ENCODE measurements at places on chromosomes 3 and 15. TPM values are rescaled to one million over a fixed set of nuclear protein-coding genes. Genes with fewer than 3 reads are reported as not detected.

Gene FETUB
- not detected for total RNA-seq

Gene CFAP92
- not detected for total RNA-seq

Gene C3orf85
- total RNA-seq, result not detected

Gene ADAMTSL3
- 10.5 TPM for total RNA-seq

Gene GATM
- 35.6 TPM for total RNA-seq

Gene CCDC13
- total RNA-seq, result 0.24 TPM

Gene SYNPR
- not detected for total RNA-seq

Gene GOLGA8S
- 0.16 TPM for total RNA-seq

Gene NOX5
- total RNA-seq, result not detected

DNA sequence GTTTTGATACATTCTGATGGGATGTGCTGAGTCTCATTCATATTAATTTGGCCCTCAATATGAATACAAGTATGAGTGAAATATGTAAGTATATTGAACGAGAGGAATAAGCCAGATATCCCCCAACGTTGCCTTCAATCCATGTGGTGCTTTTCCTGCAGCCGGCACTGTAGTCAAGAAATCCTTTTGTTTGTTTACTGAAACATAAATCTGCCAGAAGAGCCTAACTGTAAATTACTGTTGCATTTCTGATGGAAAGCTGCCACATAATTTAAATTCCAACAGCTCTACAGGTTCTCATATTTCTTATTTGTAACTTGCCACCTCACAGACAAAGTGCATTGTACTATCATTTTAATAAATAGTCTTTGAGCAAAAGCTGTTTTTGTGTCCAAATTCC lies 314.0 kb downstream of the KBTBD8 start:
- DNase-seq, result no peak

DNA sequence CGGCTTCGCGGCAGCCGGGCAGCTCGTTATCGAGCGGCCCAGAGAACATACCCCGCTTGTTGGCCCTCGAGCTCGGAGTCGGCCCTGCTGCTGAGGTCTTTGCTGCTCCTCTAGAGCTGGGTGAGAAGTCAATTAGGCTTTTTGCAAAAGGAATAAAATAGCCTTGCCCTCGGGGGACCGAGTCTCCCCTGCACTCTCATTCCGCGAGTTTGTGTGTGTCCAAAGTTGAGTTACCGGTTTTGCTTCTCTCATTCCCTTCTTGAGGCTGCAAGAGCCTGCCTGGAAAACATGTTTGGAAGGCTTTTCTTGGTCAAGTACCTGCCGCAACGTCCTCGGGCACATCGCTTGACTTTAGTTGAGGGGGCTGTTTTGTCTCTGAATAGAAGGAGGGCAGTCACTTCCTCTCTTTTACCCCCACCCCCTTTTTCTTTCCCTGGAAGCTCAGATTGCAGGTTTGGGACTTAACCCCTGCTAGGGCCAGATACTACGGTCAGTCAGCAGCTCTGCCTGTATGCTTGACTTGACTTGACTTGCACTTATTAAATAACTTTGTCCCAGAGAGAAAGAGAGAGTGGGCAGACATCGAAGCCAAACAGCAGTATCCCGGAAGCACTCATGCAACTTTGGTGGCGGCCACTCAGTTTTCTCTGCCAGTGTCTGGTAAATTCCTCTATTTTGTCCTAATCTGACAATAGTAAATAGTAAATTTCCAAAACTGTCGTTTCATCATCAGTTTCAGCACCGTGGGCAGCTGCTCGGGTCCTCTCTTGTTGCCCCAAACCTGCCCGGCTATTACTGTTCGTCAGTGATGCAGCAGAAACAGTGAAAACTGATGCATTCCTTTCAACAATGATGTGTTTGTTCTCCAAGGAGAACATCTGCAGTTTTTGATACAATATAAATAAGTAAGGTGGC lies 609 bp downstream of the RNF13 start:
- peak; percentile 40 for DNase-seq

- no peak for DNase-seq
These were observed 67.5 kb downstream of the TFG start for GRCh38 chr3:100776746-100777145.

- DNase-seq, result no peak
These were observed 24.8 kb downstream of the KPNA4 start for GRCh38 chr3:160540551-160540950.

DNA sequence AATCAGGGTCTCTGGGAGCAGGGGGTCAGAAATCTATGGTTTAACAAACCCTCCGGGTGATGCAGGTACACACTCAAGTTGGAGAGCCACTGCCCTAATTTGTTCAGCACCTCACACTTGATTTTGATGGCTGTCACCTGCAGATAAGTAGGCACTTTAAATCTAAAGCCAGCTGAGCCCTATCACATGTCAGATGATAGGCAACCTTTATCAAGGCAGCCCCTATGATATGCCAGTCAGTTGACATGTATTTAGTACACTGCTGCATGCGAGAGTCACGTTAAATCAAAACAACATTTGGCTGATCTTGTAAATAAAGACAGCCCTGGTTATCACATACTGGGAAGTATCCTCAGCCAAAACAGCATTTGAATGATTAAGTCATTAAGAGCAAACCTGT lies 104.4 kb upstream of the MCTP2 start:
- DNase-seq, result no peak

DNA sequence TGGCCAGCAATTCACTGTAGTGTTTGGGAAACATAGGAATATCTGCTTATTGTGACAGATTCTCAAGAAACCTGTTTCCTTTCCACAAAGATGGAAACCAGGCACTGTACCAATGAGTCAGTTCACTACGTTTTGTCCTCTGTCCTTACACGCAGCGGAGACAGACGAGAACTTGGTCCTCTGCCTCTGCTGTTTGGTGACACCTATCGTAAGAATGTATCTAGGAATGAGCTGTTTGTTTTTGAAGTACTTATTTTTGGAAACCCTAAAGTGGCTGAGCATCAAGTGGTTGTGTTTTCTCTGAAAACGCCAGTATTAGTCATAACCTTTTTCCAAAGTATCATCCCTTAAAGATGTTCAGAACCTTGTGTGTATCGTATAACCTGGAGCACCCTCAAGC lies 93.0 kb downstream of the PGPEP1L start:
- DNase-seq, result no peak

DNA sequence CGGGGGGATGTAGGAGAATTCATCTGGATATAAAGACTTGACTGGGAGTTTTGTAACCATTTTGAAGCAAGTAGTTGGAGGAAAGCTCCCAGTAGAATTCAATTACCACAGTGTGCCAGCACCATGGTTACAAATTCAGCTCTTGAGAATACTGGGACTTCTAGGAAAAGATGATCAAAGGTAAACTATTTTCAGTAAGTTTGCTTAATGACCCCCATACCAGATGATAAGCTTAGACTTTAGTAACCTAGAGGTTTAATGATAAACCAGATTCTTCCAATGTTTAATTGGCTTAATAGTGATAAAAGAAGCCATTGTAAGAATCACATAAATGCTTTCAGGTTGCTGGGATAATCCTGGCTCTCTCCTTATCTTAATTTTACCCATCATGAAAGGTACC lies 22.3 kb downstream of the AP4E1 start:
- DNase-seq, result no peak

GRCh38 chr15:74787251-74788041 lies 5.6 kb downstream of the CSK start:
- DNase-seq, result peak; percentile 84

DNA sequence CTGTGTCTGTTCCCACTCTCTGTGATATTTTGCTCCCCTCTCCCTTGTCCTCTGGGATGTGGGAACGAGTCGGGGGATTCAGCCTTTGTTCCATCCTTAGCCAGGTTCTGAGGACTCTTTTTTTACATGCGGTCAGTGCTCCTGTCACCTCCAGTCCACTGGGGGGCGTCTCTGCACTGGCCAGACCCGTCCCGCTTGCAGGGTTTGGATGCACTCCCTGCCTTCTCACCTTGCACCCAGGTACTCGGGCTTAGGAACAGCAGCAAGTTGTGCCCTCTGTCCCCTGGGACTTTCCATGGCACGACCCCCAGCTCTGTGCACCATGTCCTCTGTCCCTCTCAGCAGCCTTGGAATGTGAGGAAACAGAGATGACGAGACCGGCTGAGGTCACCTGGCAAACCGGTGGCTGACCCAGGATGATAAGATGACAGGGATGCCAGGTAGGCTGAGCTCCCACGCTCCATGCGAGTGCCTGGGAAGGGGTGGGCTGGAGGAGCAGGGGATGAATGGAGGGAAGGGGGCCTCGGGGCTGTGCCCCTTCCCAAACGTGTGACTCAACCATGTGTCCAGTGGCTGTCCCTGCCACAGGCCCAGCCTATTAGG lies 27.3 kb upstream of the FGD5 start:
- DNase-seq, result peak; percentile 78

- DNase-seq, result no peak
These were observed 17.1 kb upstream of the ABI3BP start for GRCh38 chr3:101010296-101010695.
